Motor neuron (in vitro differentiated cells): ENCODE measurements at places on chromosomes 11 and 22. TPM values are rescaled to one million over a fixed set of nuclear protein-coding genes. Genes with fewer than 3 reads are reported as not detected.

GRCh38 chr11:117826190-117826570 lies 1.6 kb upstream of the FXYD2 start:
- ATAC-seq, result no peak

DNA sequence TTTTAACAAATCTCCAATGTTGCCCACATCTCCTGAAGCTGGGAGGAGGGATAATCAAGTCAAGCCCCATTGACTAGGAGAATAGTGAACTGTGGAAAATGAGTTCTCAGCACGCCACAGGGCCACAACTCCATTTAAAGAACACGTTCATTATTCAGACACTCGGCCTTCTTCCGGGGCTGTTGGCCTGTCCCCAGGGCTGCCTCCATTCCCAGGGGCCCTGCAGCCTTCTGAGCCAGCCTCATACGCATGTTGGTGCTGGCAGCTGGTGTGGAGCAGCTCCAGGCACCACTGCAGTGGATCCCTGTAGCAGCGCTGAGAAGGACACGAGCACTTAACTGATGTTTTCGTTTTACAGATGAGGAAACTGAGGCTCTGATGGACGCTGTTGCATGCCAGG lies 87.5 kb upstream of the RCN1 start:
- no peak for ATAC-seq

GRCh38 chr11:87030458-87031054 lies 7.2 kb upstream of the TMEM135 start:
- no peak for ATAC-seq

DNA sequence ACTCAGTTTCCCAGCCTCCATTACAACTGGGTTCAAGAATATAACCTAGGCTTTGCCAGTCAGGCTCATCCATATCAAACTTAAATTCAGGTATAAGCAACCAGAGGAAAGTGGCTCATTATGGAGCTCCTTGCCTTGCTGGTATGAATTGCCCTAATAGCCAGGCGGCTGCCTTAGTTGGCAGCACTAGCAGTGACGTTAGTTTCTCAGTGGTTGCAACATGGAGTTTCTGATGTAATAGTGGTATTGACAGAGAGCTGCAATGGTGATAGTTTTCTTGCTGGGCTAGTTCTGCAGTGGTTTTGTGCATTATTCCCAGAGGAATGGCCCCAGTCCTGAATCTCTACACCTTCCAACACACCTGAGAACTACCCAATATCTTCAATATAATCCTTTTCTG lies 3.8 kb upstream of the TMEM123 start:
- ATAC-seq, result no peak

GRCh38 chr22:20494978-20495860 lies at the start of gene KLHL22:
TSS of gene KLHL22 (minus strand) at chr22:20495795. CDS start at chr22:20489211, 6,584 bp downstream.
- ATAC-seq, result peak; percentile 44

DNA sequence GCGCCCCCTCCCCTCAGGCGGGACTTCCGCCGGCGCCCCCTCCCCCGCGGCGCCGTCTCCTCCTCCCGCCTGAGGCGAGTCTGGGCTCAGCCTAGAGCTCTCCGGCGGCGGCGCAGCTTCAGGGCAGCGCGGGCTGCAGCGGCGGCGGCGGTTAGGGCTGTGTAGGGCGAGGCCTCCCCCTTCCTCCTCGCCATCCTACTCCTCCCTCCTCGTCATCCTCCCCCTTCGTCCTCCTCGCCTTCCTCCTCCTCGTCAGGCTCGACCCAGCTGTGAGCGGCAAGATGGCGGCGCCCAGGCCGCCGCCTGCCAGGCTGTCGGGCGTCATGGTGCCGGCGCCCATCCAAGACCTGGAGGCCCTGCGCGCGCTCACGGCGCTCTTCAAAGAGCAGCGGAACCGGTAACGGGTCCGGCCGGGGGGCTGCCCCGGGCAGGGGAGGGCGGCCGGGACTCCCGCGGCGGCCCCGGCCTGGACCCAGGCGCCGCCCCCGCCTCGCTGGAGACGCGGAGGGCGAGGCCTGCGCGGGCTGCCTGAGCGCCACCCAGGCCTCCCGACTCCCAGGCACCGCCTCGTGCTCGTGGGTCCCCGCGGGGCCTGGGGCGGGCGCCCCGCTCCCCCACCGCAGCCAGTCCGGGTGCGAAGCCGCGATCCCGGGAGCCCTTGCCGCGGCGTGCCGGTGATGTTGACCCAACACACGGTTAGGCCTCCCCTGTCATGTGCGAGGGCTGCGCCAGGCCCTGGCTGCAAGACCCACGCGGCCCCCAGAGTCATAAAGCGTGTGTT lies at the start of gene ATXN10:
Gene ATXN10, plus strand, starts transcription at position 52 of the 781 bp plus-strand sequence. Its CDS starts 230 bp downstream, at position 282.
- peak; percentile 83 for ATAC-seq

DNA sequence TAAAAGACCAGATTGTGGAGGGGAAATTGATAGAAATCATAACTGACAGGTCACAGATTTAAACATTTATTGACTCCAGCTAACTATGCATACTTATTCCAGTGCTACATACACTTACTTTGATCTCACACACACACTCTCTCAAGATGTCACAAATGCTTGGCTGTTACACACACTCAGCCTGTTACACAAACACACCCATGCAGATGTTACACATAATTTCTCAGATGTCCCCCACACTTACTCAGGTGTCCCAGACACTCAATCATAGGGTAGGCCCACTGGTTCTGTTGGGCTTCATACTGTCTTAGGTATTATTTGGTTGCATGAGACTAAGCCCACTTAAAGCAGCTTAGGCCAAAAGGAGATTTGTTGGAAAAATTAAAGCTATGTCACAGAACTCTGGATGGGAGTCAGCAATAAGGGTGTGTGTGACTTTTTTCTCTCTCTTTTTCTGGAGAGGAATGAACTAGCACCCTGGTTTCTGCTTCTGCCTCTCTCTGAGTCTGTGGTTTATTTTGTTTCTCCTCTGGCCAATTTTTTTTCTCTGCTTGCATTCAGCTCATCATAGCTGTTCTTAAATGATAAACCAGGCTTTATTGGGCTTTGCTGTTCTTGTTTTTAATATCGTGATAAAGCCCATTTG lies 179.4 kb downstream of the INSC start:
- ATAC-seq, result no peak

DNA sequence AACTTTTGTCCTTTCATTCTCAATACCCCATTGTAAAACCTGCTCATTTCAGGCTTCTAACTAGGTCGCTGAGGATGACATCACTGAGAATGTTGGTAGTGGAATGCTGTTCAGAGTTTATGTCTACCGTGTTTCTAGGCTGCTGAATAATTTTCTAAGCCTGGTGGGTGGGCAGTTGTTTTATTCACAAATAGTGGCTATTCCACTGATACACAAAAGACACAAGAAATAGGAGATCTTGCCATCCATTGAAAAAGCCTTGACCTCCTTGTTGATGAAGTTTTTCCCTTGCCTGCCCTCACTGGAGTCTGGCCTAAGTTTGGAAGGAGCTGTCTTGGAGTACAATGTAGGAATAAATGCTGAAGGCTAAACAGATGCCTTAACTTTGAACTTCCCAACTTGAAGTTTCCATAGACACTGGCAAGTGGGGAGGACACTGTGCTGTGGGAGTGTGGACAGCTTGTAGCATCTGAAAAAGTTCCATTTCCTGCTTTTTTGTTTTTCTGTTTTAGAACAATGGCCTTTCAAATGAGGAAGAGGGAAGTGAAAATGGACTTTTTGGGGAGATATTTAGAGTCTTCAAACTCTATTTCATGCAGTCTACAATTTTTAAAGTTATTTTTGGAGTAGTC lies 59.2 kb downstream of the TRIM44 start:
- ATAC-seq, result no peak

GRCh38 chr11:30364837-30365482 lies 42.1 kb downstream of the ARL14EP start:
- peak; percentile 94 for ATAC-seq

The CCDC116 gene
- total RNA-seq, result 0.18 and 0.73 TPM in 2 replicates

The CNGA4 gene
- 0.93 and 1.1 TPM in 2 replicates for total RNA-seq

The OR52A1 gene
- 0.05 and 0.31 TPM in 2 replicates for total RNA-seq
